ENCODE measurements at places on chromosomes 4 and X.
A peak's percentile ranks its signal among the peaks of the same experiment; 100 is the strongest.

- no peak for DNase-seq
Measured at GRCh38 chr4:73620115-73620792, at the start of gene RASSF6. Gene RASSF6 (minus strand): TSS chr4:73620436. CDS start chr4:73611795, 8,641 bp downstream.

DNA sequence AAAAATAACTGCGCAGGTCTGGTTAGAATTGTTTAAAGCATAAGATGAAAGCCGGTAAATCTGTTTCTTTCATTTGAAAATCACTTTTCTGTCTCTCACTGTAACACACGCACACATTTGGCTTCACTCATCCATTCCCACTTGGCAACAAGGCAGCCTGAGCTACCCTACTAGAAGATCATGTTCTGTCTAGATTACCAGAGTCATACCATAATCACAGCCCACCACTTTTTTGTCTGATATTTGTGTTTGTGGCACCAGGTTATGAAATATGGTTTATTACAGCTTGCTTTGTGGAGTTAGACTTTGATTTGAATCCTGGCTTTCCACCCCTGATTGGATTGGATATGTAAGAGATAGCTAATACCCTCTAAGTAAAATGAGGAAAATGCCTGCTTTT, 2.2 kb downstream of the USO1 start:
- DNase-seq = no peak

- no peak for DNase-seq
Measured at GRCh38 chrX:53305996-53306937, 24.9 kb upstream of the IQSEC2 start.

DNA sequence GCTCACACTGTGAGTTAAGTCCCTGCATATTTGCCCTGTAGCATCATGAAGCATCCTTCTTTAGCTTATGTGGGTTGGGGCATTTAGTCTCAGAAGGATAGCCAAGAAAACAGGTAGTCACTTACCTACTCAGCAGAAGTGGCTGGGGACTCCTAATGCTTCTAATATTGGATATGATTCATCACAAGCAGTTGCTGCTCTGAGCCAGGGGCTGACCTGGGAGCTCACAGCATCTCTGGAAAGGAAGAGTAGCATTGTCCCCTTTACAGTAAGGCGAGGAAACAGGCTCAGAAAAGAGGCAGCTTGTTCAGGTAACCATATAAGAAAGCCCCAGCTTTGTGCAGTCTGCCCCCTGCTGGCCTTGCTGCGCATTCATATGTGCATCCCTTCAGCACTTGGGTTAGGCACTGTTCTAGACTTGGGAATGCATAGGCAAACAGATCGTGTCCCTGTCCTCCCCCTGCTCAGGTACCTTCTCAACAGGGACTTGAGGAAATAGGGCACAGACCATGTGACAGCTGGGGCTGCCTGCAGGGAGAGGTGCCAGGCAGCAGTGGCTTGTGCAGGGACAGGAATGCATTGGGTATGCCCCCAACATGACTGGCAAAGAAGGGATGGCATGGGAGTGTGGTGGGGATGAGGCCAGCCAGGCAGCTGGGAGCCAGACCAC, 35.7 kb upstream of the TBC1D14 start:
- peak; percentile 41 for DNase-seq

DNA sequence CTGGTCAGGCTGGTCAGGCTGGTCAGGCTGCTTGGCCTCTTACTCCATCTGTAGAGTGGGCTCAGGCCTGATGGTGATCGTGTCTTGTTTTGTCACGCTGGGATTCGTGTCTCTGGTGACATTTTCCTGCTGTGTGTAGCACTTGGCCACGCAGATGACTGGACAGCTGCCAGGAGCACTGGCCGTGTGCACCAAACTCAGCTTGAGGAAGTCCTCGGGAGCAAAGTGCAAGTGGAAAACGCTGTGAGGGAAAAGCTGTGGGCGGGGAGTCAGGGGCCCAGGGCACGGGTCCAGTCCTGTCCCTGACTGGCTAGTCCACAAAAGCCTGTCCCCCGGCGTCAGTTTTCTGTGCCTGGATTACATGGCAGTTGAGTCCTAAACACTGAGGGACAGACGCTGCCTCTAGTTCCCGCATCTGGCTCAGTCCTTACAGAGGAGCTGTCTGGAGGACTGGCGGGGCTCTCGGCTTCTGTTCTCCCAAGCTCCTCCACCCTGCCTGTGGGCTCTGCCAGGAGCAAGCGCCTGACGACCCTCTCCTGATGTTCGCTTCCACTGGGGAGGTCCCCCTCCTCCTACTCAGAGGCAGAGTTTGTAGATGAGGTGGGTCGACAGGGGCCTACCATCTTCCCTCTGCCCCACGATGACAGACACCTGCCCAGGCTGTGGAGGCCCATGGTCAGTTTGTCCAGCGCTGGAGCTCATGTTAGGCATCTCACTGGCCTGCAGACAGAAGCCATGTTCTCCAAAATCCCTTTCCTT, 35.9 kb upstream of the GRPEL1 start:
- DNase-seq = no peak

- DNase-seq = no peak
Measured at GRCh38 chr4:107122736-107123135, 86.6 kb upstream of the DKK2 start.

DNA sequence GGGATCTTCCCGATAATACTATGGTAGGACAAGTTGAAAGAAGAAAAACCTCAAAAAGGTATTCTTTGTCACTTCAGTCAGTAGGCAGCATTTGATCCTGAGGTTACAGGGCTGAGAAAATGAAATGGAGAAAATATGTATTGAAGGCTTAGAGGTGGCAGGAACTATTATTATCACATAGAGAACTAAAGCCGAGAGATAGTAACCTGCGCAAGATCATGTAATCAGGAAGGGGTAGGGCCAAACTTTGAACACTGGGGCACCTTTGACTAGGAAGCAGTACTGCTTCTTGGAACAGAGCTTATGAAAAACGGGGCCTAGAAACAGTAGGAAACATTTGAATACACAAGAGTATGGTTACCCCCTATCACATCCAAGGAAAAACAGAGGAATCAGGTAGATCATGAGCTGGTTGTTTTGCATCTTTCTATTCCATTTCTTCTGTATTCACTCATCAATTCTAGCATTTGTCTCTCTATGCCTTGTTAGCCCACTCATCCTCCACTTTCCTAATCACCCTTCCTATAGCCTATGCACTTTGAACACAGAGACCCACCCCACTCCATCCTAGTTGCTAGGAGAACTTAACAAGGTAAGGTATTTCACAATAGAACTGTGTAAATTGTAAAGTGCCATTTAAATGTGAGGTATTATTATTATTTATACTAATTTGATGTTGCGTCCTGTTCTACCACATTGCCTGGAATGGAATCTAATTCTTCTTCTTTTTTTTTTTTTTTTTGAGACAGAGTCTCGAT, 34.6 kb upstream of the SLC9A7 start:
- no peak for DNase-seq

- no peak for DNase-seq
Measured at GRCh38 chrX:150334981-150335380, 28.1 kb upstream of the MAMLD1 start.

DNA sequence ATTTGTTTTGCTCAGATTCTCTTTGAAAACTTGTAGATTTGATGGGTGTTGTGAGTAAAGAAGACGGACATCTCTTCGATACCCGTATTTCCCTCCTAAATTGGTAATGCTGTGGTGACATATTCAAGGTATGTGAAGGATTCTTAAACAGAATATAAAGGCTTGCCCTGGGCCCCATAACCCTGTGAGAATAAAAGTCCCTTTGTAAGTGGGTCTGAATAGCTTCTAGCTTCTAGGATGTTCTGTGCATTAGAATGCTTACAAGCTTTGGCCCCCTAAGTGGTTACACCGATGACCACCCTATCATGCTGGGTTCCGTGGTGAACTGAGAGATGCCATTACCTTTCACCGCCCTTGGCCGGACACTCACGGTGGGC, 574 bp upstream of the MOB1B start:
- DNase-seq = no peak

- no peak for DNase-seq
Measured at GRCh38 chr4:89196745-89197144, 85.4 kb downstream of the TIGD2 start.

GRCh38 chr4:173121076-173121561, 47.5 kb upstream of the GALNT7 start:
- no peak for DNase-seq

- DNase-seq = no peak
Measured at GRCh38 chr4:152635851-152636250, 43.9 kb downstream of the TMEM154 start.

GRCh38 chr4:165288639-165289422, 38.6 kb upstream of the MSMO1 start:
- DNase-seq = peak; percentile 35

- DNase-seq = no peak
Measured at GRCh38 chr4:147034372-147034771, 88.7 kb upstream of the TTC29 start.

GRCh38 chrX:530726-531610, 99.6 kb upstream of the SHOX start:
- no peak for DNase-seq

DNA sequence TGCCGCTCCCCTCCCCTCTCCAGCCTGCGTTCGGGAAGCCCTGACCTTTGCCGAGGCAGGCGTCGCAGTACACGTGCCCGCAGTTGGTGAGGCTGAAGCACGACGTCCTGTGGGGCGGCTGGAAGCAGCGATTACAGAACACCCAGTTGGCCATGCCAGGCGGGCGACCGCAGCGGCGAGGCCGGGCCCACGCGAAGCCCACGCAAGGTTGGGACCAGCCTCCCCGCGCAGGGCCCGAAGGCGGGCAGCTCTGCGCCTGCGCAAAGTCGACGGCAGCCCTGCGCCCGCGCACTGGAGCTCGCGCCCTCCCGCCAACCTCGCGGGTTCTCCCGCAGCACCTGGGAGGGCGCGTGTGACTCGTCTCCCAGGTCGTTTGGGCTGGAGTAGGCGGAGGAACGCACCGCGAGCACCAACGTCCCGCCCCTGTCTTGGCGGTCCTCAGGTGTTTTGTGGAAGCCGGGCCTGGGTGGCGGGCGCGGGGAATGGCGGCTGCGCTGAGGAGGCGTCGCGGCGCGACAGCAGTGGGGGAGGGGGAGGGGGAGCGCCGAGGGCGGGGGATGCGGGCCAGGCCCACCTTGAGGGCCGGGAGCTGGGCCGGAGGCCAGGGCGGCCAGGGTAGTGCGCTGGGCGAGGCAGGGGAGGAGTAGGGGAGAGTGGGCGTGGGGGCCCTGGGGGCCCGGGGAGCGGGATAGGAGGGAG, at the start of gene RNF212:
Gene RNF212 (minus strand): TSS at position 254 of the 699 bp plus-strand sequence. CDS start 100 bp downstream, at position 154.
- no peak for DNase-seq

- no peak for DNase-seq
Measured at GRCh38 chrX:39836802-39837420, 260.8 kb downstream of the BCOR start.

- peak; percentile 53 for DNase-seq
Measured at GRCh38 chr4:55358668-55359067, 12.6 kb downstream of the SRD5A3 start.

DNA sequence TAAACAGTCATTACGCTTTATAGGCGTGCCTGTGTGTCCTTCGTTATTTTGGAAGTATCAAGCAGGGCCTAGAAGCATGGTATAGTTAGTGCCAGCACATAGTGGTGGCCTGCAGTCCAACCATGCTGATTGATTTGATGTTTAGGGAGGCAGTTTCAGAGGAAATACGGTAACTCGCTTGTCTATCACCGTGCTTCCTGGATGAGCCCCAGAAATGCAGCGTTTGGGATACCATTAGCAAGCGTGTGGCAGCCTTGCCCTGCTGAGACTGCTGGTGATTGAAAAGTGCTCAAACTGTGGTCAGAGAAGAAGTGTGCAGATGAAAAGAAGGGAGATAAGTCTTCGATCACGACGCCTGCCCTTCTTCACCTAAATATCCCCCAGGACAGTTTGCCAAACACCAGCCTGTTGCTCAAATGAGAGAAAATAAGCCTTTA, 158.4 kb downstream of the CHIC2 start:
- DNase-seq = peak; percentile 34

DNA sequence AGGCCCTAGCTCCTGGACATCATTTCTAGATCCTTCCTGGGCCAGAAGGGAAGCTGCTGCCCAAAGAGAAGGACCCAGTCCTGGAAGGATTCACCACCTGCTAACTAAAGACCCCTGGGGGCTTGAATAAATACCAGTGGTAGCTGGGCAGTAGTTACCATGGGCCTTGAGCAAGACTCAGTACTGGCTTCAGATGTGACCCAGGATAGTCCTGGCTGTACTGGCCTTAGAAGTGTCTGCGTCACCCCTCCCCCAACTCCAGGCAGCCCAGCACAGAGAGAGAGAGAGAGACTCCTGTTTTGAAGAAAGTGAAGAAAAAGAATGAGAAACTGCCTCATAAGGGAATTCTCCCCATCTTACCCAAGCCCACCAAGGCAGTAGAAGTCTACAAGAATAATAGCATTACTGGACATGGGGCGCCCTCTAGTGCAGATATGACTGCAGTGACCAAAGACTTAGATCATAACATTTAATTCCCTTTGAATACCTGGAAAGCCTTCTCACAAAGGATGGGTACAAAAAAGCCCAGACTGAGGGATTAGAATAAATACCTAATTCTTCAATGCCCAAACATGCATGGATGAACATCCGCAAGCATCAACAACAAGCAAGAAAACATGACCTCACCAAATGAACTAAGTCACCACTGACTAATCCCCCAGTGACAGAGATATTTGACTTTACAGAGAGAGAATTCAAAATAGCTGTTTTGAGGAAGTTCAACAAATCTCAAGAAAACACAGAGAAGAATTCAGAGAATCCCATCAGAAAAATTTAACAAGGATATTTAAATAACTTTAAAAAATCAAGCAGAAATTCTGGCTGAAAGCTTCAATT, 171.8 kb downstream of the HNRNPD start:
- DNase-seq = peak; percentile 23
